ENCODE measurements at places on chromosomes 12 and 14.

GRCh38 chr12:26009593-26009992, 51.1 kb downstream of the RASSF8 start:
- no peak for DNase-seq

GRCh38 chr12:91702843-91703425, 442.7 kb downstream of the BTG1 start:
- no peak for DNase-seq

GRCh38 chr12:101792046-101792931, 38.5 kb downstream of the GNPTAB start:
- DNase-seq: no peak

- peak; percentile 59 for DNase-seq
Measured at GRCh38 chr14:103084021-103084919, at the start of gene LBHD2. TSS of gene LBHD2 (plus strand) at chr14:103084210. CDS start at chr14:103086013, 1,803 bp downstream.

GRCh38 chr12:86376052-86376451, 119.9 kb upstream of the MGAT4C start:
- no peak for DNase-seq

DNA sequence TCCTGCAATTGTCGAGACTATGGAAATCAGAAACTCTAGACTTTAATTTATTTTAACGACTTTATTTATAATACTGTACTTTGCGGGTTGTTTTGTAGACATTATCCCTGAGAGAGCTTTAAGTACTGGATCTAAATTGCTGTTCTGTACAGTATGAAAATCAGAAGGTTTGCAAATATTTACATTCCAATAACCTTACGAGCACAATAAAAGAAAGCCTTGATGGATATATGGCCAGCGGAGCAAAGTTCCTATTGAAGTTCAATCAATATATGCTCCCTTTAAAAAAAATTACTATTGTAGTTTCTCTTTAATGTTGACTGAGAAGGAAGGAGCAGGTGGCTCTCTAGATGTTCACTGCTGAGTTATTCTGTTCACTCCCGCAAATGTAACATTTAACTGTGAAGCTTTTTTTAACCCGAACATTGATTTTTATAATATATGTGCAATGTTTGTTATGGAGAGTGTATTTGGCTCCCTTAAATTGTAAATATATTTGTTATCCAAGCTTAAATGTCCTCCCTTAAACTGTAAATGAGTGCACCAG, 235.3 kb downstream of the PLCZ1 start:
- no peak for DNase-seq

- no peak for DNase-seq
Measured at GRCh38 chr14:85279407-85279806, 250.5 kb upstream of the FLRT2 start.

GRCh38 chr14:51868405-51868804, 8.0 kb downstream of the GNG2 start:
- no peak for DNase-seq

GRCh38 chr12:13044002-13044905, at the start of gene FAM234B:
TSS of gene FAM234B (plus strand) at chr12:13044381. CDS start at chr12:13044404, 23 bp downstream.
- DNase-seq: peak; percentile 80

DNA sequence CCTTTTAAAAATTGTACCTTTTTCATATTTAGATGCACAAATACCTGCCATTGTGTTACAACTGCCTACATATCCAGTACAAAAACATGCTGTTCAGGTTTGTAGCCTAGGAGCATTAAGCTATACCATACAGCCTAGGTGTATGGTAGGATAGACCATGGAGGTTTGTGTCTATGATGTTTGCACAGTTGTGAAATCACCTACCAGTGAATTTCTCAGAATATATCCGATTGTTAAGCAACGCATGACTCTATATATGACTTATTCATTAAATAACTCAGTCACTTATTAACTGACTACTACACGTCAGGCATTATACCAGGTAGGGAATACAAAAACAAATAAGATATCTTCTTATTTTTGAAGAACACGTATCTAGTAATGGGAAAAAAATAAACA, 26.2 kb upstream of the ETNK1 start:
- no peak for DNase-seq

- DNase-seq: no peak
Measured at GRCh38 chr12:65539023-65539422, 260.5 kb downstream of the MSRB3 start.

DNA sequence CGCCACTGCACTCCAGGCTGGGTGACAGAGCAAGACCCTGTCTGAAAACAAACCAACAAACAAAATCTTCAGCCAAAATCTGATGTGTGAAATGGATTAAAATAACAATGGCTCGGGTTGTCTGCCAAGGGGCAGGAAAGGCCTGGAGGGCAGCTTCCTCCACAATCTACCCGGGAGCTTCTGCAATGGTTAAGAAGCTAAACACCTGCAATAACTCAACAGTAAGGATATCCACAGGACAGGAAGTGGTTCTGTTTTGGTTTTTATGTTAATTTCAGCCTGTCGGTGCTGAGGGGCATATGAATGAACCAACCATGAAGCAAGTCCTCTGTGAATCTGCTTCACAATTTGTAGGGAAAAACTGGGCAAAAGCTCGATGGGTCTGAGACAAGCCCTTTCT, 34.4 kb downstream of the RAD52 start:
- no peak for DNase-seq

DNA sequence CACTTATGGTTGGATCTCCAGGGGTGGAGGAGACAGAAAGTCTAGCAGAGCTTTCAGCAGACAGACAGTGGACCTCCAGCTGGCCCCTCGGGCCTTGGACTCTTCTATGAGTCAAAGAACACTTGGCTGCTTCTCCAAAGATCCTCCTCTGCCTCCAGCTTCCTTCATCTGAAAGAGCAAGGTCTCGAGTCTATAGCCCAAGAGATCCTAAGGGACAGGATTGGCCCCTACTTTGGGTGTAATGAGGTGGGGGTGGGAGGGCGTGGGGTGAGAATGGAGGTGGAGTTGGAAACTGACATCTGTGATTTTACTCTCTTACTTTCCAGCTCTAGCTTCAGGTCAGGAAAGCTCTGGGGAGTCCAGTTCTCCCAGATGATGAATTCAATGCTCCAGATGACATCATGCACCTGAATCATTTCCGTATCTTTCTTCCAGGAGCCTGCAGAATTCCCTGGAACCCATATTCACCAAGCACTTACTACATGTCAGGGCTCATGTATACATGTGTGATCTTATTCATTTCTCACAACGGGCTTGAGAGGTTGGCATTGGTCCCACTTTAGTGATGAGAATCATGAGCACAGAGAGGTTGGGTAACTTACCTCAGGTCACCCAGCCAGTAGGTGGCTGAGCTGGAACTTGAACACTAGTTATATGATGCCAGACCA, 10.2 kb upstream of the PGF start:
- DNase-seq: no peak

DNA sequence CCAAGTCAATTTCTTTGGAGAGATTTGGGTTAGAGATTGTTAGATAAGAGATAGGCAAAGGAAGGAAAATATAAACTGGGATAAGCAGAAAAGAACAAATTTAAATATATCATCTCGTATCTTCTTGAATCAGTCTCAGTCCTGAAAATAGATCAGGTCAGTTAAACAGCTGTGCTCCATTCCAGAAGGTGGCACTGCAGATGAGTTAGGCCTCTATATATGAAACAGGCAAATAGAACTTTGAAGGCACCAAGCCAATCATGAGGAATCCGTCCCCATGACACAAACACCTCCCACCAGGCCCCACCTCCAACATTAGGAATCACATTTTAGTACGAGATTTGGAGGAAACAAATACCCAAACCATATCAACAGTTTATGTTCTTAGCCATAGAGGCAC, 605.5 kb upstream of the USP15 start:
- no peak for DNase-seq

DNA sequence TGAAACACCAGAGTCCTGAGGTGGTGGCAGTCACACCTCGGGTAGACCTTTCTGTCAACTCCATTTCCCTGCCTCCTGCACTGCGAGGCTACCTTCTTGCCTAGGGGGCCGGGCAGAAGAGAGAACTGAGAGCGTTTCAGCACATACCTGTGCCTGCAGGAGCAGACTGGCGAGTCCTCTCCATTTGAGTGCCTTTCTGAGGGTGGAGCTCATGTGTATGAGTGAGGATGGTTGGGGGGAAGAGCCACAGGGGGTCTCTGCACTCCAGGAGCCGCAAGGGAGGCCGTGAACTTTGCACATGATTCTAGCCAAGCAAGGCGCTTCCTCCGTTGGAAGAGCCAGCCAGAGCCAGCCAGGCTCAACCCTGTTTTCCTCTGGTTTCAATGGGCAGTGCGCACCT, 31.0 kb upstream of the CCND2 start:
- DNase-seq: no peak
